Jurkat, Clone E6-1 (cell line): ENCODE measurements at places on chromosomes 3 and 15.

GRCh38 chr3:152192050-152192449 is 76.7 kb upstream of the MBNL1 start:
- peak; percentile 66 for DNase-seq

- DNase-seq, result no peak
These were observed 301.2 kb upstream of the ARHGEF26 start for GRCh38 chr3:153820035-153820434.

DNA sequence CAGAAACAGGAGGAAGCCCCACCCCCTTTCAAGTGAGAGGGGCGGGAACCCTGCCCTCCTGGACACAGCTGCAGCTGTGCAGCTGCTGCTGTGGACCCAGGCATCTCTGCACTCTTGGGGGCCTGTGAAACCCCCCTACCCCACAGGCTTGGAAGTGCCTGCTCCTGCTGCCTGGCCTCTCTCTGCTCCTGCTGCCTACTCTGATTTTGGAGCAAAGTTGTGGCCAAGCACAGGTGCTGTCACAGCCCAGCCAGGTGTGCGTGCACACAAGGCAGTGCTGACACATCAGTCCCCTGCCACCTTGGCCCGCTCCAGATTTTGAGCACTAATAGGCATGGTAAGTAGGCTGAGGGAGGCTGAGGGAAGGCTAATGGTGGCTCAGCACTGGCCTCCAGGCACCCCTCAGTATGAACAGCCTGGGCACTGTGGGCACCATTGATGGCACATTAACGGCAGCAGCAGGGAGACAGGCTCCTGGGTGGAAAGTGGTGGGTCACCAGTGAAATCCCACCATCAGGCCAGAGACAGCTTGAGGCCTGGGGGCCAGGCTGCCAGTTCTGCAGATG is 890.9 kb downstream of the GBE1 start:
- no peak for DNase-seq

DNA sequence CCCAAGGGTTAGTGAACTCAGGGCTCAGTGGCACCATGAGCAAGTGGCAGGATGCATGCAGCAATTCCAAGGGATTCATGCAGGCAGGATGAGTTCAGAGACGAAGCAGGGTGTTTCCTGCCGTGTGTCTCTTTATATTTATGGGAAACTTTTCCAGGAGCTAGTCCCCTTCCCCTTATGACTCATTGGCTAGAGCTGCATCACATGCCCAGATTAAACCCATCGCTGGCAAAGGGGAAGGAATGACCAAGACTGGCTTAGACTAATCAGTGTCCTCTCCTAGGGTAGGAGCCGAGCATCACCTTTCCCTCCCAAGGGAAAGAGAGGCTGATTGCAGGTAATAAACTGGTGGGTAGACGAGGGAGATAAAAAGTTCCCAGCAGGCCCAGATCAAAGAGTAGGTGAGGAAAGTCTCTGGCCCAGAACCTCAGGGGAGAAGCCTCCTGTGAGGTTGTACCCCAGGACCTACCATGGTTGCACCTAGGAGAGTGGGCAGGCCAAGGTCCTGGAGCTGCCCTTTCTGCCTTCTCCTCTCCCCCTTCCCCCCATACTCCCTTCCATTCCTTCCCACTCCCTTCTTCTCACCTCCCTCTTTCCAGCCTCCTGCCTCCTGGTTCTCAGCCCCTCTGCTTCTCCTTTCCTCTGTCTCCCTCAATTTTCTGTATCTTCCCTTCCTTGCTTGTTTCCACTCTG is 67.8 kb upstream of the ITGA11 start:
- no peak for DNase-seq

DNA sequence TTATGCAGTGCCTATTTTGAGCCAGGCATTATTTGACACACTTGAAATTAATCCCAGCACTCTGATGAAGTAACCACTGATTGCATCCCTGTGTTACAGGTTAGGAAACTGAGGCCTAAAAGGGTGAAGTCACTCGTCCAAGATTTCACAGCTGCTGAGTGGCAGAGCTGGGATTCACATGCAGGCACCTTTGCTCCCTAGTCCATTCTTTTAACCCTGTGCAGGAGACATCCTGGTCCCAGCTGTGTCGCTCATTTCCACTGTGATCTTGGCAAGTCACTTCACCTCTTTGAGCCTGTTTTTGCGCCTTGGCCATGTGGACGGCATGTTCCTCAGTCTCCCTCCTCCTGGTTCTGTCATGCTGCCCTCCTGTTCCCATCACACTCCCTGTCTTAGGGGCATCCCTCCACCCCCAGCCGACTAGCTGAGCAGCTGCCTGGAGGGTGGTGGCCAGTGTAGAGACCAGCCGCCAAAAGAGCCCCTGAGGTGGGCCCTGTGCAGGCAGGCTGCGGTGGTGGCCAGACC is 70.6 kb downstream of the SMAD6 start:
- no peak for DNase-seq

- DNase-seq, result no peak
These were observed 95.8 kb downstream of the KCNAB1 start for GRCh38 chr3:156216216-156216615.

DNA sequence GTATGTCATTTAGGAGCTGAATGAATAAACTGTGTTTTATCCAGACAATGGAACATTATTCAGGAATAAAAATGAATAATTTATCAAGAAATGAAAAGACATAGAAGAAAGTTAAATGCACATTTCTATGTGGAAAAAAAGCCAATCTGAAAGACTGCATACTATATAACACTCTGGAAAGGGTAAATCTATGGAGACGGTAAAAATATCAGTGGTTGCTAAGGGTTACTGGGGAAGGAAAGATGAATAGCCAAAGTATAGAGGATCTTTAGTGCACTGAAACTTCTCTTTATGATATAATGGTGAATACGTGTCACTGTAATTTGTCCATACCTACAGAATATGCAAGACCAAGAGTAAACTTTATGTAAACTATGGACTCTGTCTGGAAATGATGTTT is 46.0 kb upstream of the PEX5L start:
- no peak for DNase-seq

DNA sequence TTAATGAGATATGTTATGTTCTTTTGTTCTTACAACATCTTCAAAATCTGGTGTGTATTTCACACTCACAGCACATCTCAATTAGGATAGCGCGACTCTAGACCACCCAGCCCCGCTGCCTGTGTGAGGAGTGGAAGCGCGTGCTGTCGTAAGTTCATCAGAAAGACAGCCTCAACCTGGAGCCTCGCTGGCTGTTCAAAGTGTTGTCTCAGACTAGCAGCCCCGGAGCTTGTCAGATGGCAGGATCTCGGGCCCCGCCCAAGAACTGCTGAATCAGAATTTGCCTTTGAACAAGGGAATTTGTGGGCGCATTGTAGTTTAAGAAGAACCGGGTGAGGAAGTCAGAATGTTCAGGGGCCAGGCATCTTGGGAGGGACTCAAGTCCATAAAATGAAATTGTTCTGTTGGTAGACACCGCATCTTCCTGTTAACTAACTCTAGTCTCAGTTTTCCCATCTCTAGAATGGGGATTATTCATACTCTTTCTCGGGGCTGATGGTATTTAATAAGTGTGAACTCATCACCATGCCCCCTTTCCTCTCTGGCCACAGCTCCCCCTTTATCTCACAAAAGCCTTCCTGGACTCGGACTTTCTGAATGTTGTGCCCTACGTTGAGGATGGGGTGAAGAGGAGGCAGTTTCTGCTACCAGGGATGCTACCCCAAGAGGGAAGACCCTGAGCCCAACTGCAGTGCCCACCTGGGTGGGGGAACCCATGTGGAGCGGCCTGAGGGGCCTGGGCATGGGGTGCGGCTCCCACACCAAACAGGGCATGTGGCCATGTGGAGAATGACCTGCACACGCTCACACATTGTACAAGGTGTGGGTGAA is 40.4 kb downstream of the BHLHE40 start:
- peak; percentile 90 for DNase-seq

- DNase-seq, result no peak
These were observed 3.5 kb upstream of the CCDC9B start for GRCh38 chr15:40344217-40344616.

GRCh38 chr15:35181538-35181937 is 96.4 kb upstream of the NANOGP8 start:
- DNase-seq, result no peak

GRCh38 chr3:58874248-58874741 is 175.5 kb downstream of the CFAP20DC start:
- DNase-seq, result no peak

GRCh38 chr3:86788371-86788770 is 202.6 kb downstream of the VGLL3 start:
- no peak for DNase-seq

DNA sequence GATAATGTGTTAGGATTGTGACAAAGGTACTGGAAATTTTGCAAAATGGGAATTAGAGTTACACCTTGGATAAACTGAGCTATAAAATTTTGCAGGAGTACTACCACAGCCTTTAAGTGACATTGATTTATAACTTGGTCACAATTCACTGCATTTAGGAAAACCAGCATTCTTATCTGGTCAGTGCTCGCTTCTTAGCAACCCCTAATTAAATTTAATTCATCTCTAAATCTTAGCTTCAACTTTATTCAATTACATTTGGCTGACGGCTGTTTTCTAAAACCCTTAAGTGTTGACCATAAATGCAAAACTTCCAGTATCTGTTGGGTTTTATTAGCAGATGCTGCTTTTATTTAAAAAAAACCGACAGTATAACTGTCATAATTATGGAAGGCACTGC is 31.3 kb downstream of the TFRC start:
- DNase-seq, result no peak

DNA sequence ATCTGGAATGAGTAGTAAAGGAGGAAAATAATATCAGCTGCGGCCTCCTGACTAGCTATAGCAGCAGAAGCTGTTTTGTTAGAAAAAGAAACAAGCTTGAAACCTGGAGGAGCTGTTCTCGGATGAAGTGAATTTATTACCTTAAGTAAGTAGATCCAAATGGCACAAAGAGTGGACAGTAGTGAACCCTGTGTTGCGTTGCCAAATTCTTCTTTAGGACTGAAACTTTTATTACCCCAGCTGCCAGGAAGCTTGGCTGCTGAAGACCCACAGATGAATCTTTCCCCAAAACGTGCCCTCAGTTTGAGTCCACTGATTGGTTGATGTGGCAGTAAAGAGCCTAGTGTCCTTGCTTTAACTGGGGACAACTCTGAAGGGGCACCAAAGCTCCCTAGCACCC is 366.8 kb upstream of the GBE1 start:
- no peak for DNase-seq

DNA sequence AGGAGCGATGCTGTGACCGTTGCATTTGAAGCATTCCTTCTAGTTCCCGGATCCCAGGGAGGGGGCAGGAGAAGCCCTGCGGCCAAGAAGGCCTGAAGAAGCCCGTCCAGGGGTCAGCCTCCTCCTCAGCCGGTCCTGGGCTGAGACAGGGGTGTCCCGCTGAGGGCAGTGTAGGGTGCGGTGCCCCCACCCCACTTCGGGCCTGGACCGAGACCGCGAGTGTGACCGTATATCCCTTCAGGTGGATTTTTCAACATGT is 2.8 kb downstream of the OCA2 start:
- DNase-seq, result no peak

GRCh38 chr3:48426944-48427629 is 2.8 kb downstream of the PLXNB1 start:
- DNase-seq, result no peak

DNA sequence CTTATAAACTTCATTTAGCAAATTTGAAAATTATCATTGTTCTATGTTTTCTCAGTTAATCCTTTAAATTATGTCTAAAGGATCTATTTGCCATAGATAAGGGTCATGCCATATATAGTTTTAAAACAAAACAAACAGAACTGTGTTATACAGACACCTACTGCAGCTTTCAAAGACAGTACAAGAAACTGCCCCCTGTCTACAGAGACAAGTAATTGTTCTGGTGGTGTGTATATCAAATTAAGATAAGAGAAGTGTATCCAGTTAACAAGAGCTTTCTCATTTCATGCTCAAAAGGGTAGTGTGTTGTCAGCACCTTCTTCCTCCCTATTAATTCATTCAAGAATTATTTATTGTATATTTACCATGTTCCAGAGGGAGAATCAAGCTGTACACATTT is 201.2 kb downstream of the FMN1 start:
- no peak for DNase-seq

DNA sequence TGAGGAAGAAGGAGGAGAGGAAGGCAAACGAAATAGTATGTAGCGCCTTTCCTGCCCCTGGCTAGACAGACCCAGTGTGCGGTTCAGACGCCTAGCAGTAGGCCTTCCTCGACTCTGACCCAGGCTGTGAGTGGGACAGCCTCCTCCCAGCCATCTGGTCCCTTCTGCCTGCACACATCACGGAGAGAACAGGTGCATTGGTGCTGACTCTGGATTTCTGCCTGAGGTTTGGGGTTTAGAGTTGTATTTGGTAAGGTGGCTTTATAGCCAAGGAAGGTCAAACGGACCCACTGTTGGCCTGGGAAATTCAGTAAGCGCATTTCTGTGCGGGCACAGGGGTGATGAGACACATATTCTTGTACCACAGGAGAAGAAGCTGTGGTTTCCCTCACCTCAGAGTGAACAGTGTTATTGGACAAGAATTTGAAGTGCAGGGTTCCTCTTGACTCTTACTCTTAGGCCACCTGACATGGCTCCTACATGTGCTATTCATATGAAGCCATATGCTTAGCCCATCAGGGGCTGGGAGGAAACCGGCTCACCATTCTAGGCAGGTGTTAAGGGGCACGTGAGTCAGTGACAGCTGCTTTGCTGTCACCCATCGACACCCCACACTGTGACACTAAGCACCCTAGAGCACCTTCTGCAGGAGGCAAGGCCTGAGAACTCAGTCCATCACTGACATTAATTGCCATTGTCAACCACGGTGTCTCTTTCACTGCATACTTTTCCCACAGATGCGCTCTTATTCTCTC is 143.3 kb downstream of the CHDH start:
- DNase-seq, result no peak

- DNase-seq, result no peak
These were observed 234.0 kb downstream of the NR2F2 start for GRCh38 chr15:96564546-96564945.

GRCh38 chr3:126711121-126711760 is 7.2 kb downstream of the CHCHD6 start:
- no peak for DNase-seq

DNA sequence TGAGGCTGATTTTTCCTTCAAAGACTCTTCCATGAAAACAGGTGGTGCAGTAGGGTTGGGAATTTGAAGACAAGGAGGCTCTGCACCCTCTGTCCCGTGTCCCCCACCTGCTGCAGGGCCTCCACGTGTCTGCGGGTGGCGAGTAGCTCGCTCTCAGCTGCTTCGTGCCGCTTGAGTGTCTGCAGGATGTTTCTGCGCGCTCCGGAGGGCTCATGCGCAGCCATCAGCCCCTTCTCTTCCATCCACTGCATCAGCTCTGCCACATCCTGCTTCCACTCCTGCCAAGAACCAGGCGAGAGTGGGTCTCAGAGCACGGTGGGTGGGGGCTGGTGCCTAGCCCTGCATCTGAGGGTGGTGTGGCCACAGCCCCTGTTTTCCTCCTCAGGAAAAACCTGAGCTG is 17.8 kb downstream of the SPTBN5 start:
- DNase-seq, result peak; percentile 45

DNA sequence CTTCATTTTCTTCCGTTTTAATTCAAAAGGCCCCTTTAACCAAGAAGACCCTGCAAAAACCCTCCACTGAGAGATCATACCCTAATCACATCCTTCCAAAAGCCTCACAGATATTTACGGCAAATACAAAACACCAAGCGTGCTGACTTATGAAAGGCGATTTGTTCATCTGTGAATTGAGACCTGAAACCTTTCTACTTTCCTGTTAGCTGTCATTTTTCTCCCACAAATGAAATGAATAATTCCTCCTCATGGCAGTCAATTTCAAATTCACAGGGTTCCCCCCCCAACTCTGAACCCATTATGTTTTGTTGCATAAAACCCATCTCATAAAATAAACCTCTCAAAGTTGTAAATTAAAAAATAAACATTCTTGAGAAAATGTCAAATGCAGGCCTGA is 149.6 kb downstream of the PDZRN3 start:
- DNase-seq, result no peak

- no peak for DNase-seq
These were observed 30.4 kb downstream of the FSTL1 start for GRCh38 chr3:120420360-120420759.

- DNase-seq, result no peak
These were observed 155.4 kb downstream of the ADAMTSL3 start for GRCh38 chr15:83809345-83809744.
